ENCODE measurements at places on chromosomes 1 and 21.

DNA sequence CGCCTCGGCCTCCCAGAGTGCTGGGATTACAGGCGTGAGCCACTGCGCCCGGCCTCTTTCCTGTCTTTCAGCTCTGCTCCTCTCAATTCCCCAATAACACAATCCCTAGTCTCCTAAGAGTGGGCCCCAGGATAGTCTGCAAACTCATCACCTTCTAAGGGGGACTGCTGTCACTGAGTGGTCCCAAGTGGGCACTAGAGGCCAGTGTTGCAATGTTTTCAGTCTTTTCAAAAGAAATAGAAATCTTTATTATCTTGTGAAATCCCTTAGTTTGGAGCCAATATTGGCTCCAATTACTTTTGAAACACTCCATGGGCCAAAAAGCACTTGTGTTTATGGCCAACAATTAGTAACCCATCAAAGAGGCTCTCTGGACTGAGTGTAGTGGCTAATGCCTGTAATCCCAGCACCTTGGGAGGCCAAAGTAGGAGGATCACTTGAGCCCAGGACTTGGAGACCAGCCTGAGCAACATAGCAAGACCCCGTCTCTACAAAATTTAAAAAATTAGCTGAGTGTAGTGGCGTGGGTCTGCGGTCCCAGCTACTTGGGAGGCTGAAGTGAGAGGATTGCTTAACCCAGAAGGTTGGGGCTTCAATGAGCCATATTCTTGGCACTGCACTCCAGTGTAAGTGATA lies 28.6 kb upstream of the ZNF697 start:
- DNase-seq = no peak

DNA sequence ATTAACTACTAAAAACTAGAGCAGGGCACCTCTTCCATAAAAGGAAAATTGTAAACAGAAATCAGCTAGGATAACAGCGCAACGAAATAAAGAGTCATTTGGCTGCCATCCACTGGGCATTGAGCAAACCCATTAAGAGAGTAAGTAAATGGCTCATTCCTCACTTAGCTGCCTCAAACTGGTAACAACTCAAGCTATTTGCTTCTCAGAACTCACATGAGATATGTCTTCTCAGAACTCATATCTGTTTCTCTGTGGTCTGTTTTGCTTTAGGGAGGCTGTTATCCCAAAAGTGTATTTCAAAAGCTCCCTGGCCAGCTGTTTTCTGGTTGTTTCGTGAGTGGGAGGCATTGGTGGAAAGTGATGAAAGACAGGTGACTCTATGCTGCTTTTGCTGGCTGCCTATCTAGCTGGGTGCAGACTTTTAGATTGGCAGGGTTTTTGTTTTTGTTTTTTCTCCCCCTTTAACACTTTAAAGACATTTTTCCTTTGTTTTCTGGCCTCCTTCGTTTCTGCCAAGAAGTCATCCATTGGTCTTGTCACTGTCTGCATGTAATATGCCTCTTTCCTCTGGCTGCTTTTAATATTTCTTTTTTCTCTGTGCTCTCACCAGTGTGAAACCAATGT lies 269.2 kb upstream of the RGS18 start:
- DNase-seq = no peak

DNA sequence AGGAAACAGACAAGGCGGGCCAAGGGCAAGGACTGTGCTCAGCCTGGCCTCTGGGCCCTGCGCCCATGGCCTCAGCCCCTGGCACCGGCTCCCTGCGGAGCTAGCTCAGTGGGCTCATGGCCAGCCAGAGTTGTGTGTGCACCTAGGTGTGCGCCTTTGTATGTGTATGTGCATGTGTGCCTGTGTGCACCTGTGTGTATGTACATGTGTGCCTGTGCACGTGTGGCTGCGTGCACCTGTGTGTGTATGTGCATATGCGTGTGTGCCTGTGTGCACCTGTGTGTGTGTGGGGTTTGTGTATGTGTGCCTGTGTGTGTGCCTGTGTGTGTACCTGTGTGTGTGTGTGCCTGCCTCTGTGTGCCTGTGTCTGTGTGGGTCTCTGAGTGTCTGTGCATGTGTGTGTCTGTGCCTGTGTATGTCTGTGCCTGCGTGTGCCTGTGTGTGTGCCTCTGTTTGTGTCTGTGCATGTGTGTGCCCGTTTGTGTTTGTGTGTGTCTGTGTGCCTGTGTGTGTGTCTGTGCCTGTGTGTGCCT lies 7.4 kb downstream of the GPR137B start:
- no peak for DNase-seq

- DNase-seq = no peak
Observed at GRCh38 chr1:10724052-10724494, 72.4 kb downstream of the CASZ1 start.

GRCh38 chr1:51325878-51326755 lies 4.2 kb downstream of the TTC39A start:
- DNase-seq = no peak

DNA sequence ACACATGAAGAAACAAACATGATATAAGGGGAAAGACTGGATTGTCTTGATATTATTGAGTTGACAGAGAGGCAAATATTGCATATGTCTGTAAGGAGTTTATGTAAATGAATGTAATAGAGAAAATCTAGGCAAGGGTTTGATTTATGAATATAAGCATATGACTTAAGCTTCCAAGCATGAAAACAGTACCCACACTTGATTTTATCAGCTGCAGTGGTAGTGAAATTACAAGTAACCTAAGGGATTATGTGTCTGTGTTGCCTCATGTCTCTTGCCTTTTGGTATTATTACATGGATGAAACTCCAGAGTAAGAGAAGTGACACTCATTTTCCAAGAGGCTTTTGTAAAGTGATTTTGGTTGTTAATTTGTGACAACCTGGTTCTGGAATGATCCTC lies 1678.9 kb downstream of the KCNT2 start:
- DNase-seq = no peak

GRCh38 chr1:21280482-21280881 lies 9.8 kb downstream of the ECE1 start:
- no peak for DNase-seq

DNA sequence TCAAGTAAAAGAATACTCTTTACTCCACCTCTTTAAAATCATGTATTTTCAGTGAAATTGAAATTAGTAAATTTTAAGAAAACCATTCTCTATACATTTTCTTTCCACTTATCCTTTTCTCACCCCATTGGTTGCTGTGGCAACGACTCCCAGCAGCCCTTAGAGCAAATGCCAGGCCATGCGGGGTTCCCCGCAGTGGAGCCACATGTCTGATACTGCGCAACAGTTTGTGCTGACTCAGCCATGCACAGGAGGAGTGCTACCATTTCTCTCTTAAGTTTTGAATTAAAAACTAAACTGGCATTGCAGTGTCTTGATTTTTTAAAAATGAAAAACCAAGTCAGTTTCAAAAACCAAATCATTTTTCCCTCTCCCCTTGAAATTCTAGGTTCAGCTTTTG lies 214.1 kb upstream of the L1TD1 start:
- DNase-seq = no peak

Measured in cortex of kidney (tissue), 1 donor.